ENCODE measurements at places on chromosomes 4 and X. TPM values are rescaled to one million over a fixed set of nuclear protein-coding genes. Genes with fewer than 3 reads are reported as not detected.

The NAAA gene
- 15.1 TPM for total RNA-seq

The BEX2 gene
- 31.5 TPM for total RNA-seq

The EDA gene
- not detected for total RNA-seq

The DTHD1 gene
- not detected for total RNA-seq

- no peak for DNase-seq
These were observed 35.2 kb downstream of the ARL9 start for GRCh38 chr4:56540826-56541225.

- DNase-seq = no peak
These were observed 46.3 kb upstream of the VCX3B start for GRCh38 chrX:8418301-8418700.

DNA sequence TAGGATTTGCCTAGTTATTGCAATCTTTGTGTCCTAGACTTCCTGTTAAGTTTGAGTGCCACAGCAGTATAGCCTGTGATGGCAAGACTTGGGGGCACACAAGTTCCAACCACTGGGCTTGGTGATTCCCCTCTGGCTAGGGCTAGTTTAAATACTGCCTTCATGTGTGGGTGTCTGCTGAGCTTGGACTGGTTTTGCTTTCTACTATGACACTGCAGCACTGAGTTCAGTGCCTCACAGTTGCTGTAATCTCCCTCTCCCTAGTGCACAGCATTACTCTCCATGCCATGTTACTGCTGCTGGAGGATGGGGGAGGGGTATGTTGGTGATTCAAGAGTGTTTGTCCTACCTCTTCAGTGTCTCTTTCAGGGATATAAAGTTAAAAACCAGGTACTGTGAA, 379.6 kb downstream of the IL15 start:
- no peak for DNase-seq

GRCh38 chr4:152676052-152676854, 3.5 kb downstream of the TMEM154 start:
- no peak for DNase-seq

- no peak for DNase-seq
These were observed 46.9 kb downstream of the ATP10D start for GRCh38 chr4:47531954-47532321.

DNA sequence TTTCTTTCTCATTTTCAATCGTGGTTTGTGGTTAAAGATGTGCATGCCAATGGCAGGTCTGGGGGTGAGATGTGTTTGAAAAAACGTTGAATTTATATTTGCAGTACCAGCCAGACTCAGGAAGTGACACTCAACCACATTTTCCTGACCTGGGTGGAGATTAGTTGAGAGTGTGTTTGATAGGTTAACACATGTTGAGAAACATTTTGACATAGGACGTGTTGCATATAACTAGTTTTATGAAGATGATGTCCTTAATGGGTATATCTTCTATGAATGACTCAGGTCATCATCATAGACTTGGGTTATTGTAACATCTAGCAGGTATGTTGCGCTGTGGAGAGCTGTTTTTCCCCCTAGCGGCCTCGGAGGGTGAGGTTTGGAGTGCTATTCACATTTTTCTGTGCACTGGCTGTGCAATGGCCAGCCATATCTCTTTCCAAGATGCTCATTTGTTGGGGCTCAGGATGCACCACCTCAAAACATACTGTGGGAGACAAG, 21.7 kb upstream of the CD38 start:
- DNase-seq = peak; percentile 72

DNA sequence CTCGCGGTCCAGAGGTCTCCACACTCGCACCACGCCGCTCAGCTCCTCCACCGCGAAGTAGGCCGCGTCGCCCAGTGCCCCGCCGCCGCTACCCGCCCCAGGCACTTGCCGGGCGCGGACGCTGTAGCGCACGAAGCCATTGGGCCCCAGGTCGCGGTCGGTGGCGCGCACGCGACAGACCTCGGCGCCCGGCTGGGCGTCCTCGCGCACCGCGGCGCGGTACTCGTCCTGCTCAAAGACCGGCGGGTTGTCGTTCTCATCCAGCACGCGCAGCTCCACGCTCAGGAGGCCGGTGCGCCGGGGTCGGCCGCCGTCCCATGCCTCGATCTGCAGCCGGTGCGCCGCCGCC, 1.4 kb downstream of the DCHS2 start:
- no peak for DNase-seq

- no peak for DNase-seq
These were observed 7.3 kb upstream of the JAKMIP1 start for GRCh38 chr4:6207602-6208001.

DNA sequence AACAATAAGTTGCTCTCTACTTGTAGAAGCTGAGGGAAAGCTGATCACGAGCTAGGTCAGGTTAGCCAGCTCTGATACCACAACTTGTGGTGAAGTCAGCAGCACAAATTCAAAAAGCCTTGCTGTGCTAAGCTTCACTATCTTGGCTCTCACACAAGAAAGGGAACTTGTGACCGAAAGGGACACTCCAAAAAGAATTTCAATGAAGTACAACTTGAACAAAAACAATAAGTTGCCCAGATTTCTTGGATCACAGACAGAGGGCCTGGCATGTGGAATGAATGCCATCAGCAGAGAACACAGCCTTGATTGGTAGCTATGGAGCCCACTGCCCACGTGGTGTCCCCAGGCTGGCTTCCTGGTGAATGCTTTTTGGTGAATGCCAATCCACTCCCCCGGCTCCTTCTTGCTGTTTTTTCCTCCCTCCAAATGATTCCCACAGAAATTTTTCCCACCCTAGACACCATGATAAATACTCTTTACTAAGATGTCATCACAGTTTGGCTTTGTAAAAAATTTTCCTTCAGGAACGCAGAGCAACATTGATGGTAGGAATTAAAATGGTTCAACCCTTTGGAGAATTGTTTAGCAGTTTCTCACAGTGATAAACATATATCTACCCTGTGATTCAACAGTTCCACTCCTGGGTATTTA, 82.6 kb downstream of the ANXA3 start:
- no peak for DNase-seq

DNA sequence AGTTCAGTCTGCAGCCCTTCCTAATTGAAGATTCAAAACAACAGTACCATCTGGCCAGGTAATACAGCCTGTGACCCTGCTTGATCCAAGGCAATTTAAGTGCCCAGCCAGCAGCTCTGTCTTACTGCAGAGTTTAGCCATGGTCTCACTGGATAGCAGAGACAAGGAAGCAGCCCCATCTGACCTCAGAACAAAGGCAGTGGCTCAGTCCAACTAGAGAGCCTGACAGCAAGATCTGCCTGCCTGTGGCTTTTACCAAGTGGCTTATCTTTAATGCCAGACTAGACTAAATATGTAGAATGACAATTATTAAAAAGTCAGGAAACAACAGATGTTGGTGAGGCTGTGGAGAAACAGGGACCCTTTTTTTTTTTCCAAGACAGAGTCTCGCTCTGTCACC, 293.4 kb downstream of the DTHD1 start:
- no peak for DNase-seq

DNA sequence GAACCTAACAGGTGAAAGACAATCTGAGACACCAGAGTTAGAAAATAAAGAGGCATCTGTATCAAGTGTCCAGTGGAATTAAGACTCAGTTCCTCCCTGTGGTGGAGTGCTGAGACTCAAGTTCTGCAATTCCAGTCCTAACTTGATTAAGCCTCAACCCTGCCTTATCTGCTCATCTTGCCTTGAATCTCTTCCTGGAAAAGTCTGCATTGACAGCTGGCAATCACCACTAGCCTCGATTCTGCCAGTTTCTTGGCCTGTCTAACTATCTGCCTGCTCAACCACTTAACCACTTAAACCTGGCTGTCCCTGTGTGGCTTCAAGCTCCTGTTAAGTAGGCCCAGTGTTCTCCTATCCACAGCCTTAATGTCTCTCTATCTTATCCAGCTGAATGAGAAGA, 22.4 kb upstream of the NEIL3 start:
- no peak for DNase-seq

GRCh38 chrX:110444996-110445395, 86.3 kb downstream of the RTL9 start:
- DNase-seq = no peak

DNA sequence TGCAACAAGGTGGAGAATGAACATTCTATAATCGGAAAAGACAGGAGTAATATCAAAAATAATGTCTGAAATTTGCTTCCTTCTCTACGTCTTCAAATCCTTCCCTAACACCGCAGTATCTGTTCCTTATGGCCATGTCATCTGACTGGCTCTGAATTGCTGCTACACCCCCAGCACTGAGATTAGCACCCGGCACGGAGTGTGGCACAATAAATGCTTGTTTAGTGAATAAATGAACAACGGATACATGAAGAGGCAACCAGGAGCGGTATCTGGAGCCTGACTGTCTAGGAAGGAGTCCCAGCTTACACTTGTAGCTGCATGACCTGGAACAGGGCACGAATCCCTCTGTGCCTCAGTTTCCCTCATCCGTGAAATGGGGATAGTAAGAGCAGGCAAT, 164.3 kb downstream of the AFAP1 start:
- DNase-seq = no peak

GRCh38 chr4:97664741-97665140, 478.5 kb downstream of the STPG2 start:
- DNase-seq = no peak

DNA sequence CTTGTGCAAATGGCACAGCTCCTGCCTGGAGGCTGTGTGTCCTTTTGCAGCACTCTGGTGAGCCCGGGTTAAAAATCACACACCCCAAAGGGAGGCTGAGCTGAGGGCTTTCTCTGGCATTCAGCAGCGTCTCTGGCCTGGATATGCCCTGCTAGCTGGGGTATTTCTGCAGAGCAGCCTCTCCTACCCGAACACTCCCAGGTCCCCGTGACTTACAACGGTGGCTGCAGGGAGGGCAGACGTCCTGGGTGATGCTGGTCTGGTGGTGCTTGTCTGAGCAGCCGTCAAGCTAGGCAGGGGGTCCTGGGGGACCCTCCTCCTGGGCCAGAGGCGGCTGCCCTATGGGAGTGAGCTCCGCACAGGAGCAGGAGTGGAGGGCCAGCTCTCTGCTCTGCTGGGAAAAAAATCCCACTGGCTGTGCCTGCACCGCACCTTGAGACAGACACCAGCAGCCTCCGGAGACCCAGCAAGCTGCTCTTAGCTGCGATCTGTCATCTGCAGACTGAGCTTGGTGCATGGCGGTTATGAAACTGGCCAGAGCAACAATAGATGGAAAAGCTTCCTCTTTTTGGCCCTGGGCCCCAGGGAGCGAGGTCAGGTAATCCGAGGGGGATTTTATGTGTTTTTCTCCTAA, 41.3 kb upstream of the ASMTL start:
- peak; percentile 94 for DNase-seq

- no peak for DNase-seq
These were observed 484.5 kb downstream of the IL1RAPL1 start for GRCh38 chrX:29071525-29072320.

GRCh38 chrX:152204919-152205318, 66.5 kb upstream of the MAGEA10 start:
- no peak for DNase-seq

DNA sequence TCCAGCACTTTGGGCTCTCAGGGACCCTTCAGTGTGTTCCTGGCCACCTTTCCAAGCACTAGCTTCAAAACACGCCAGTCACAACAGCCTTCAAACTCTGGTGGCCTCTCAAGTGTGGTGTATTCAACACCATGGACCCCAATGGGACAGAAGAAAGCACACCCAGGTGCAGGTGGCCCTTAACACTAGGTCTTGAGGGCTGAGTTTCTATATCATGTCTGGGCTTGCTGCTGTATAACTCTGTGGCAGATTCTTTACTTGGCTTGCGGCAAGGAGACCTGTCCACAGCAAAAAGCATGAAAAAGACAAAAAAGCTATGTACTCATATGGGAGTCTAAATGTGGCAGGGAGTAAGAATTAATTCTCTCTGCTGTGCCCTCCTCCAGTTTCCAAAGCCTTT, 23.1 kb downstream of the MSL3 start:
- no peak for DNase-seq

- DNase-seq = no peak
These were observed 11.6 kb downstream of the SLC25A5 start for GRCh38 chrX:119479845-119480244.
